ENCODE measurements at places on chromosomes 11 and 22. TPM values are rescaled to one million over a fixed set of nuclear protein-coding genes. Genes with fewer than 3 reads are reported as not detected.

Gene CHID1
- 39.6 TPM for total RNA-seq

DNA sequence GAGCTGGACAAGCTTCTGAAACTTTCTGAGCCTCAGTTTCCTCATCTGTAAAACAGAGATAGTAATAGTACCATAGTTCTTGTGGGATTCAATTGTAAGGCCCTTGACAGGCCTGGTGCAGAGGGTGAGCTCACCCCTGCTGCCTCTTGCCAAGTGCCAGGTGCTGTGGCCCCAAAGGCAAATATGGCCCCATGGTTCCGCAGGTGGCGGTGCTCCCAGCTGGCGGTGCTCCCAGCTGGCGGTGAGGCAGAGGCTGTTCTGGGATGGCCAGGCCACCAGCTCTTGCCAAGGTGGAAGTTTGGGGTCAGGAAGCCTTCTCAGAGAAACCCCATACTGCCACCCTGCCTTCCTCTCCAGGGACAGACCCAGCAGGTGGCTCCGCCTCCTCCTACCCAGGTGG, 8.8 kb downstream of the NPTXR start:
- DNase-seq, result no peak
- H3K27me3 ChIP-seq, result no peaks in the 10 kb centered on the region
- peaks cover 12% of the 10 kb centered on the region for H3K4me1 ChIP-seq
- H3K4me3 ChIP-seq, result no peak overlapping the region

DNA sequence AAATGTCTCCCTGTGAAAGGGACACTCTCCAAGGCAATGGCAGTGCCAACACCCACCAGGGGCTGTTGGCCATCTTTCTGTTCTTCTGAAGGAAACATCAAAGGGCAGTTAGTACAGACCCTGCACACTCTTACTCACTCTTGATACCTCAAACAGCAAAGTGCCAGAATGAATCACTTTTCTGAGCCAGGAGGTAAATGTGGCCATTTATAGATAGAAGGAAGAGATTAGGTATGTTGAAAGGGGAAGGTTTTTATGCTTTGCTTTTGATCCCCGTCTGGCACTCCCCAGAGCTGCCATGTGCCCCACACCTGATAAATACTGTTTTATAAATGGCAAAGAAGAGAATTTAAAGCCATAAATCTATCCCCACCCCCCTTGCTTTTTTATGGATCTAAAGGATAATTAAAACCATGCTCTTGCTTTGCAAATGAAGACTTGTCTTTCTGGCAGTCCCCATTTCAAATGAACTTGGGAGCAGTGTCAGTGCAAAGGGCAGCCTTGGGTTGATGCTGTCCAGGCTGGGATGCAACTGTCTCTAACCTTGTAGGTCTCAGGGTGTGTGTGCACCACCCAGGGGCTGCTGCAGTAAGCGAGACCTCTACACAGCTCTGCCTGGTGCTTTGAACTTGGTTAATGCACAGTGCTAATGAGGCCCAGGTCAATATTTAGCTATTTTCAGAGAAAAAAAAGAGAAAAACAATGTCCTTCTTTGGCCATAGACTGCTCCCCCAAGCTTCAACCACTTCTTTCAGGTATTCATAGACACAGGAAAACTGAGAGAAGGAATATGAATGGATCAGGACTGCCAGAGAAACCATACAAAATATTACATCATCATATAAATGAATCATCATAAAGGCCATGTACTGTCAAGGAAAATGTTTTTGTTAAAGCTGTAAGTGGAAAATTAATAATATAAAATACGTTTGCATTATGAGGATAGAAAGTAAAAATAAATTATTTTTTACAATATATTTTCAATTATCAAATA, 207.5 kb downstream of the ETS1 start:
- H3K27ac ChIP-seq, result no peak overlapping the region
- DNase-seq, result no peak

- no peak overlapping the region for H3K4me3 ChIP-seq
- DNase-seq, result no peak
- H3K36me3 ChIP-seq, result no peaks in the 10 kb centered on the region
Measured at GRCh38 chr11:6526411-6527135, 29.5 kb downstream of the DNHD1 start.

DNA sequence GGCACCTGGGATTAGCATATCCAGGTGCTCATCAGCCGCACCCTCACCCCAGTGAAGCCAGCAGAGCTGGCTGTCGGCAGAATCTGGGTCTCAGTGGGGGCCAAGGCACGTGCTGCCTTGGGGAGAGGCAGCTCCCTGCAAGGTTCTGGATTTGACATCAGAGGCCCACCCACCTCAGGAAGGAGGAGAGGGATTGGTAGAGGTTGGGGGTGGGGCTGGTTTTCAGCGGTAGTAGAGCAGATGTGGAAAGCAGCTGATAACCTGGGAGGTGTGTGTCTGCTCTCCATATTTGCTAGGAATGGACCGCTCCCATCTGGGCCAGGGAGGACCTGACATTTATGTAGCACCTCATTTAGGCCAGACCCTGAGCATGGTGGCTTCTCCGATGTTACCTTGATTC, 147.5 kb downstream of the GRIK4 start:
- H3K4me1 ChIP-seq, result 0 out of 2 replicates have a peak, but pooled peaks cover 4% of the 10 kb centered on the region
- H3K4me3 ChIP-seq, result no peak overlapping the region
- H3K27me3 ChIP-seq, result no peaks in the 10 kb centered on the region
- no peaks in the 10 kb centered on the region for H3K36me3 ChIP-seq
- no peak overlapping the region for H3K27ac ChIP-seq

DNA sequence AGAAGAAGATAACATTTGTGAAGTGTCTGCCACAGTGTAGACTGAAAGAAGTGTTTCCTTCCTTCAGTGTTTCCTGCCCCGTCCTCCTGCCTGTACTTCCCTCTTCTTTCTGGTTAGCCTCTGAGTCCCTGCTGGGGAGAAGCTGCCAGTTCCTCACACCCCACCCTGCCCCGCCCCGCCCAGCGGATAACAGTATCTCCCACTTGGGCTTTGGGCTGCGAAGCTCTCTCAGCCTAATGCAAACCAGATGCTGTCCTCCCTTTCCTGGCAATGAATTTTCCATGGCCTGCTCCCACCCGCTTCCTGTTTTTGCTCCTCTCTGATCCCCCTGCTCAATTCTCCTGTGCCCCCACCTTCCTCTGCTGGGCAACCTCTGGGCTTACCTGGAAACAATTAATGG, 5.2 kb upstream of the RAB3IL1 start:
- H3K36me3 ChIP-seq, result no peaks in the 10 kb centered on the region
- H3K27me3 ChIP-seq, result peaks cover 33% of the 10 kb centered on the region
- no peak overlapping the region for H3K27ac ChIP-seq
- H3K4me1 ChIP-seq, result peaks cover 57% of the 10 kb centered on the region
- no peak for DNase-seq
